Stimulated activated CD4-positive, alpha-beta T cell treated with anti-CD3 and anti-CD28 coated beads, Interleukin-2, amount 100 ng/mL, for 4 hours (primary cell): ENCODE measurements at places on chromosomes 13 and 19.

GRCh38 chr19:34126966-34127365 is 45.3 kb upstream of the LSM14A start:
- no peak for DNase-seq

DNA sequence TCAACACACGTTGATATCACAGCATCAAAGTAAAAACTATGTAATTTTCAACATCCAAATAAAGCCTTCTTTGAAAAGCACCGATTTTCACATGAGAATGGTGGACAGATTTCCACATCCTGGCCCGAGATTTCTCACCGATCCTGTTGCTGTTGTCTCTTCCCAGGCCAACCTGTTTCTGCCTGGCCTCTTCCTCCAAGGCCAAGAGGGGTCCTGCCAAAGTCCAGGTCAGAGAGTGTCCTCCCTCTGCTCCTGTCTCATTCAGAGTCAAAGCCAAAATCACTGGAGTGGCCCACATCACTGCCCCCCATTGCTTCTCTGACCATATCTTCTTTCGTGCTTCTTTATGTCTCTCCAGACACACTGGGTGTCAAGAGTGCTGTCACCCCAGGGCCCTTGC is 49.5 kb downstream of the CHST8 start:
- DNase-seq: no peak

DNA sequence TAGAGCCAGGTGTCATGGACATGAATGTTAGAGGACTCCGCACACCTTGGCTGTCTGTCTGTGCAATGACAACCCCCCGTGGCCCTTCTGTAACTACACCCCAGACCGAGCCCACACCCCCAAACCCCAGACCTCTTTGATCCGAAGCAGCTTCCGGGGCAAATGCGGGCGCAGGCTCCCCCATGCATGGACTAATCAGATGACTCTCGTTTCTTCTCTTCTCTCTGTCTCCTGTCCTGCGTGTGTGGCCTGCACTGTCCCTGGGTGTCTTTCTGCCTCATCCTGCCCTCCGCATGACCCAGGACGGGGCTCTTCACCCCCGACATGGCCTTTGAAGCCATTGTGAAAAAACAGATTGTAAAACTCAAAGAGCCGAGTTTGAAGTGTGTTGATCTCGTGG is 38.9 kb downstream of the TMED1 start:
- DNase-seq: no peak

DNA sequence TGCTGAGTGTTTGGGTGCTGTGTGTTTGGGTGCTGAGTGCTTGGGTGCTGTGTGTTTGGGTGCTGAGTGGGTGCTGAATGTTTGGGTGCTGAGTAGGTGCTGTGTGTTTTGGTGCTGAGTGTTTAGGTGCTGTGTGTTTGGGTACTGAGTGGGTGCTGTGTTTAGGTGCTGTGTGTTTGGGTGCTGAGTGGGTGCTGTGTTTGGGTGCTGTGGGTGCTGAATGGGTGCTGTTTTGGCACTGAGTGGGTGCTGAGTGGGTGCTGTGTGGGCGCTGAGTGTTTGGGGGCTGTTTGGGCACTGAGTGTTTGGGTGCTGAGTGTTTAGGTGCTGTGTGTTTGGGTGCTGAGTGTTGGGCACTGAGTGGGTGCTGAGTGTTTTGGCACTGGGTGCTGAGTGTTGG is 48.5 kb upstream of the F7 start:
- no peak for DNase-seq

GRCh38 chr19:45729800-45730290 is 851 bp downstream of the FBXO46 start:
- no peak for DNase-seq

GRCh38 chr19:17436874-17437267 is 11.6 kb downstream of the TMEM221 start:
- no peak for DNase-seq

- DNase-seq: no peak
These were observed 11.4 kb upstream of the IGFL1 start for GRCh38 chr19:46218160-46218559.

- DNase-seq: no peak
These were observed 219.5 kb upstream of the TSHZ3 start for GRCh38 chr19:31568724-31569123.

DNA sequence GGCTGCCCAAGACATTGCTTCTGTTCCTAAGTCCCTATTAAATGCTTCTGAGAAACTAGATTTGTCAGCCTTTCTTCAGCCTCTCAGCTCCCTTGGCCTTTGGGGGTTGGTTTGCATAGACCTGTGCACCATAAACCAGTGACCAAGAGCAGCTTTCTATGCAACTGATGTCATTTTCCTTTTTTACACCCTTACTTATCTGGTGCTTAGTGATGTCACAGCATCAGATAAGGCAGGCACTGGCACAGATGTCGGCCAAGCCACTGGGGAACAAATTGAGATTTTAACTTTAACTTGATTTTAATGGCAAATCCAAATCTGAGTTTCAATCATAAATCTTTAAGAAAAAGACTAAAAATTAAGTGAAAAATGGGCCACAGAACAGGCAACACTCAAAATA is 59.8 kb downstream of the RUBCNL start:
- no peak for DNase-seq

DNA sequence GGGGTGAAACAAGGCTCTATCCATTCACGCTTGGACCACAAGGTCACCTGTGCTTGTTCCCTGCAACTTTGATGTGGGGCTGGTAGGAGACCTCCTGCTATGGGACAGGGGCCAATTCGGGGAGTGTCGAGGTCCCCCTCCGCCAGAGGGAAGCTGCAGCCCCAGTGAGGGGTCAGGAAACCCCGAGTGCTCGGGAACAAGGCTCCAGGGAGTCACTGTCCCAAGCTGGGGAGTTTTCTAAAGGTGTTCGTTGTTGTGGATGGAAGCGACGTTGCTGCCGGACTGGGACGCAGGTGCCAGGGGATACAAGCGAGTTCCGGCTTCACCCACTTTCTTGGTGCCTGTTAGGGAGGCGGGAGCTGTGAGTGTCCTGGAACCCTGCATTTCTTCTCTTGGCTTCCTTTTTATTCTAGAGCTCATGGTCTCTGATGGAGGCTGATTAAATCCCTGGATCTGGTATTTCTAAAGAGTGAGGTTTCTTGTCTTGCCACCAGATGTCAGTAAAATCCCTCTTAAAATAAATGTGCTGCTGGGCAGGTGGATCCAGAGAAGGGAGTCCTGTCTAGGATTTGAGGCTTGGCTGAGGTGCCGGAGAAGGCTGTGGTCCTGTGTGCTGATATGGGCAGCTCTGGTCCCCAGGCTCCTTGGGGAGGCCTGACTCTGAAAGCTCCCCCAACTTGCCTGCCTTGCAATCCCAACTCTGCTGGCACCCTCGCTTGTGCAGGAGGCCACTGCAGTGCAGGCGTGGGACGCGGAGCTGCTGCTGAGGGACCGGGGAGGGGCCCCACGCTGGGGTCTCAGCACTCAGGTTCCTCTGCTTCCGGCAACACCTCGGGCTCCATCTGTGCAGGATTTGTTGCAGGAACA is 153.9 kb downstream of the TEX29 start:
- no peak for DNase-seq

DNA sequence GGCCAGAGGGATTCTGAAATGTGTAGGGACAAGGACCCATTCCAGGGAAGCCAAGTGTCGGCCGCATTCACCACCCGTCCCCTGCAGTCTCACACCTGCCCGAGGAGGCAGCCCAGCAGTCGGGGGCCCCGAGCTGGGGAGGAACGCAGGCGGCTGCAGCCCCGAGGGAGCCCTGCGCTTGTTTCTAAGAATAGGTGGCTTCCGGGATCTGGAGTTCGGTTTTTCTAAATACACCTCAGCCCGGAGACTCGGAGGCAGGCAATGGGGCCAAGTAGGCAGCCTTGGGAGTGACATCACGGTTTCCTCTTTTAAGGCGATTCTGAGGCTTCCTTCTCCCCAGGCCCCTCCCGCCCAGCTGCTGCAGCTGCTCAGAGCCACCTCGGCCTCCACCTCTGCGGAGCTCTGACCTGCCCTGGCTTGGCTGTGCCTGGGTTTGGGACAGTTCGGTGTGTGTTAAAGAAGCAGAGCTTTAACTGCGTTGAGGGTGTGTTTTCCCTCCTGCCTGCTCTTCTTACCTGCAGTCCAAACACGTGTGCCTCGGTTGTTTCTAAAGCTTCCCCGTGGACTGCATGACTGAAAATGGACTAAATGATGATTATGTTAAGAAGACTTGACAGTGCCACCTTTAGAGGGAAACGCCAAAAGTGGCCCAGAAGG is 80.5 kb downstream of the COL4A2 start:
- no peak for DNase-seq

DNA sequence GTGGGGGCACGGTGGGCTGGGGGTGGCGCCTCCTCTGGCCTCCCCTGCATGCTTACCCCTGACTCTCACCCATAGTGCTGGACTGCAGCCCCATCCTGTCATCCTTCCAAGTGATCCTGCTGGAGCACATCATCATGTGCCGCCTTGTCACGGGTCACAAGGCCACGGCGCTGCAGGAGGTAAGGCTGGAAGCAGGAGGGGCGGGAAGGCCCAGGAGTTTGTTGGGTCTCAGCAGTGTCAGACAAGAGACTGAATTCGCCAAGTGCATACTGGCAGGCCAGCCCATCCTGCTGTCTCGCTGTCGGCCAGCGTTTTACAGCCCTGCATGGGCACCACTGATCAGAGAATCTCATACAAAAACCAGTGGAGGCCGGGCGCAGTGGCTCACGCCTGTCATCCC is 23.1 kb downstream of the MAU2 start:
- DNase-seq: no peak

DNA sequence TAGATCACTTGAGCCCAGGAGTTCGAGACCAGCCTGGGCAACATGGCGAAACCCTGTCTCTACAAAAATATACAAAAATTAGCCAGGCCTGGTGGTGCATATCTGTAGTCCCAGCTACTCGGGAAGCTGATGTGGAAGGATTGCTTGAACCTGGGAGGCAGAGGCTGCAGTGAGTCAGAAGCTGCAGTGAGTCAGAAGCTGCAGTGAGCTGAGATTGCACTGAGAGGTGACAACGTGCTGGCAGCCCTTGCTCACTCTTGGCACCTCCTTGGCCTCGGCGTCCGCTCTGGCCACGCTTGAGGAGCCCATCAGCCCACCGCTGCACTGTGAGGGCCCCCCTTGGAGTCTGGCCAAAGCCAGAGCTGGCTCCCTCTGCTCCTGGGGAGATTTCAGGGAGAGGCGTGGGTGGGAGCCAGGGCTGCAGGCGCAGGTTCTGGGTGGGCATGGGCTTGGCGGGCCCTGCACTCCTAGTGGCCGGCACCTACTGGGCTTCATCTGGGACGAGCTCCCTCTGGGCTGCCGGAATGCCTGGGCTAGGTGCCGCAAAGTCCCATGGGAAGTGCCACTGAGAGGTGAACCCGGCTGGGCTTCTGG is 39.5 kb upstream of the RPL21 start:
- DNase-seq: no peak

DNA sequence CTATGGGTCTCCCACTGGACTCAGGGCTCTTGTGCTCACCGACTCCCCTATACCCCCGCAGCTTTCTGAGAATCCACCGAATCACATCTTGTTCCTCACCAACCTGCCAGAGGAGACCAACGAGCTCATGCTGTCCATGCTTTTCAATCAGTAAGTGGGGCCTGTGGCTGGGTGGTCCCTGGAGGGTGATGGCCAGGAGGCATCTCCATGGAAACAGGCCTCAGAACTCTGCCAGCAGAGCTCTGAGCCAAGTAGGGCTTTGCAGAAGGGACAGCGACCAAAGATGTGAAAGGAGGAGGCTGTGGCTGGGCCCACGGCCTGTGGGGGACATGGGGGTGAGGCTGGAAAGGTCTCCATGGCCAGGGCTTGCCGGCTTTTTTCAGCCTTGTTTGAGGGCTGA is 11.8 kb upstream of the MIA start:
- DNase-seq: no peak

DNA sequence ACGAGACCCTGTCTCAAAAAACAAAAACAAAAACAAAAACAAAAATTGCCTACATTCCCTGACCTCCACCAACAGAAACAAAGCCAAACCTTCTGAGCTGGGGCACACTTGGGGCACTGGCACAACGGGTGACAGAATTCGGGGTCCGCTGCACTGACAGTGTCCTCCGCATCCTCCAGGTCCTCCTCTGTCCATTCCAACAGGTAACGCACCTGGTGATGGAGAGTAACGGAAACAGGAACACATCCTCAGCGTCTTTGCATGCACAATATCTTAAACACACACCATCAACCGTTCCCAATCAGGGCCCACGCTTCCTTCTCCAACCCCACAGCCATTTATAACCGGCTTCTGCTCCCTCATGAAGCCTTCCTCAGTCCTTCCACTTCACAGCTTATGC is 34.6 kb downstream of the PDCD5 start:
- no peak for DNase-seq

- DNase-seq: no peak
These were observed 226.0 kb upstream of the SERP2 start for GRCh38 chr13:44147648-44148047.

DNA sequence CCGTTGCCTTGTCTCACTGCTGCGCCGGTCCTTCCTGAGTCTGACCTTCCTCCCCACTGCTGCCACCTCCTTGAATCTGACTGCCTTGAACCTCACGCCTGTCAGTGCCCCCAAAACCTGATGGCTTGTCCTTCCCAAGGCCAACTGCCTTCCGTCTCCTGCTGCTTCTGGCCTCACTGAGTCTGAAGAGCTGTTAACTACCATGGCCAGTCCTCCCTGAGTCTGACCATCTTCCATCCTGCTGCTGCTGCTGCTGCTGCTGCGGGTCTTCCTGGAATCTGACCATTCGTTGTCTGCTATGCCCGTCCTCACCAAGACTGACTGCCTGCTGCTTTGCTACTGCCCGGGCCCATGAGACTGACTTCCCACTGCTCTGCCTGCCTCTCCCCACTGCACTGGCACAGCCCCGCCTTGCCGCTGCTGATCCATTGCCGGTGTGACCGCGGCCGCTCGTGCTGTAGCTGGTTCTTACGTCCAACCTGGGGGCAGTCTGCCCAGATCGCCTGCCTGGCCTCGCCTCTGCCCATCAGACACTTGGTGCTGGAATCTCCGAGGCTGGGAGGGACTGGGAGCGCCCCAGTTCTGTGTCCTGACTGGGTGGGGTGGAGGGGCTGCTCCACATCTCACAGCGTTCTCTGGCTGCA is 2.9 kb upstream of the RCN3 start:
- no peak for DNase-seq

- DNase-seq: no peak
These were observed 404.4 kb downstream of the SPRY2 start for GRCh38 chr13:79936368-79937136.

DNA sequence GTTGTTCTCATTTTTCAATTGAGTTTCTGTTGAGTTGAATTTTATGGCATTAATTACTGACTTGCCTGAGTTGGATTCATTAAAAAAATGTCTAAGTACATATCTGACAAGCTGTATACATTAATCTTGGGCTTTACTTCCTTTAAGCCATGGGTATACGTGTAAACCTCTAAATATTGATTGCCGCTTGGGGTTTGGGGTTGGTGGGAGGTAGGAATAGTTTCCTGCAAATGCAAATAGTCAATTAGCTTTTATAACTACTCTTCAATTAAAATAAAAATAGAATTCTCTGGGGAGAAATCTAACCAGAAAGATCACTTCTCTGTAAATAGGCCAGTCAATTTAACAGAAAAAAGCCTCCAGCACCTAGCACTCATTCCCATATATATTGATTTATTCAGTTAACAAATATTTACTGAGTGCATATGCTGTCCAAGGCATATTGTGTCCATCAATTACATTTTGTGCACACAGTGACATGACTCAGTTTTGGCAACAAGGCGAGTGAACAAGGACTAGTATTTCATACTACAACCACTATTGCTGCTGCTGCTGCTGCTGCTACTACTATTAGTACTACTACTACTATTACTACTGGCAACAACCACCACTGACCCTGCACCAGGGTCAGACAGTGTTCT is 306.8 kb downstream of the RFC3 start:
- DNase-seq: no peak

- DNase-seq: no peak
These were observed 214.6 kb downstream of the RBM26 start for GRCh38 chr13:79191501-79191900.

GRCh38 chr19:48249502-48250014 is 6.2 kb downstream of the CARD8 start:
- DNase-seq: peak; percentile 65
